ENCODE measurements at places on chromosomes 16 and 17.

DNA sequence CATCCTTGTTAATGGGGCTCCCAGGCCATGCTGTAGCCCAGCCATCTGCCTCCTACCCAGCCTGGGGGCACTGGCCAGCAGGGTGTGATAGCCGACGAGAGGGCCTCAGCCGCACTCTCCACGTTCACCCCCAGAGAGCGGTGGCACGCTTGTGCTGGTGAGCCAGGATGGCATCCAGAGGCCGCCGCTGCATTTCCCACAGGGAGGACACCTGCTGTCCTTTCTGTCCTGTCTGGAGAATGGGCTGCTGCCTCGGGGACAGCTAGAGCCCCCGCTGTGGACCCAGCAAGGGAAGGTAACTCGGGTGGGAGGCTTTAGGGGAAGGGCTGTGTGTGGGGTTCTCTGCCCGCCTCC is 27.4 kb downstream of the SGSM2 start:
- DNase-seq = no peak

- no peak for DNase-seq
Measured at GRCh38 chr17:20995873-20996723, 46.7 kb downstream of the USP22 start.

- no peak for DNase-seq
Measured at GRCh38 chr17:41655611-41656111, 31.3 kb upstream of the KRT17 start.

DNA sequence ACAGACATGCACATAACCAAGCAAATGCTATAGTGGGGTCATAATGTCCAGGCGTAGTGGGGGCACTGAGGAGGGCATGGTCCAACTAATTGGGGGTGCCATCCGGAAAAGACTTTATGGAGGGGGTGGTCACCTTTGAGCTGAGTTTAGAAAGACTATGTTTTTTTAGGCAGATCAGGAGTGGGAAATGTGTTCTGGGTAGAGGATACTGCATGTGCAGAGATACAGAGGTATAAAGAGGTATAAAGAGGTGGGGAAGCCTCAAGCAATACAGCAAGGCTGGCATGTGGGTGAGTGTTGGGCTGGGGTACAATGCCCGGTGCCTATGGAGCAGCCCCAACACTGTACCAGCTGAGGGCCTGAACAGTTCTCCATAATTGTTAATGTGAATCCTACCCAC is 53.1 kb downstream of the SPACA3 start:
- DNase-seq = no peak

DNA sequence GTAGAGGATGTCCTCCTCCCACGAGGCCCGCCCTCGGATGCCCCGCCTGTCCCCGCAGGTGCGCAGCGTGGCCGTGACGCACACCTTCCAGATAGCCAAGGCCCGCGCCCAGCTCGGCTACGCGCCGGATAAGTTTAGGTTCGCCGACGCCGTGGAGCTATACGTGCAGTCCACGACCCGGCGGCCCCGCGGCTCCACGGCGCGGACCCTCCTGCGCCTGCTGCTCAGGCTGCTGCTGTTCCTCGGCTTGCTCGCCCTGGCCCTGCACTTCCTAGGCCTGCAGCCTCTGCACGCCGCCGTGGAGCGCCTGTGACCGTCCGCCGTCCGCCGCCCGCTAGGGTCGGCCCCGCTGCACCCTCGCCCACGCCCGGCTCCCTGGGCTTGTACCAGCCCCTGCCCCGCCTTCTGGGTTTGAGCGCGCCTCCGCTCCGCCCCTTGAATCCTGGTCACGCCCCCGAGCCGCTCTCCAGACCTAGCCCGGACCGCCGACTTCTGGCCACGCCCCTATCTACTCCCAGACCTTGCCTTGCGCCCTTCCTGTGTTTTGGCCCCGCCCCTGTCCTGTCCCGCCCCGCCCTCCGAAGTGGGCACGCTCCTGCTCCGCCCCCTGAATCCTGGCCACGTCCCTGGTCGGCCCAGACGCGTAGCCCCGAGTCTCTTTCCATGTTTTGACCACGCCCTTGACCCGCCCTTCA is 15.8 kb upstream of the EEF2K start:
- peak; percentile 100 for DNase-seq

GRCh38 chr16:71467810-71468209 is 5.8 kb upstream of the ZNF23 start:
- peak; percentile 1 for DNase-seq

- no peak for DNase-seq
Measured at GRCh38 chr16:66262253-66263167, 104.0 kb upstream of the CDH5 start.

DNA sequence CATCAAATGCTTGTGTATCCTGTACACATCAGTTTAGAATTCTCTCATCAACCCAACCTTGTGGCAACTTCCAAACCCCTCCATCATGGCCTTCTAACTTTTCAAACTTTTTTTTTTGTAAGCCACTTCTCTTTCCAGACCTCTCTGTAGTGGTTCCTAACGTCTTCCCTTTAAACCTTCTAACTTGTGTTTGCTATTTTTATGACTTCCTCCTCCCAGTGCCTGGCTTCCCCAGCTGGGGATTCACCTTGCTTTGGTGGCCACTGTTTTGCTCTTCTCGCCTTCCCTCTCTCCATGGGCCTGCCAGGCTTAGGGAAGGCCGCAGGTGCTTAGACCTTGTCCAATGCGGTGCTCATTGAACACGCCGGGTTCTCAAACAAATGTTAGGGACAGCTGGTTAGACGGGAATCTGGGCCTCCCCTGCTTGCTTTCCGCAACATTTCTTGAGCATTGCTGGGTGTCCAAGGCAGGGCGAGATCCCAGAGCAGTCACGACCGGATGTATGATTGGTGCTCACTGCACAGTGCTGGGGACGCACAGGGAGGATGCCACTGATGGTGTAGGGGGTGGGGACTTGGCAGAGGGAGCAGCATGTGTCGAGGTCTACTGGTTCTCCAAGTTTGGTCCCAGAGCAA is 1.1 kb upstream of the XYLT2 start:
- DNase-seq = no peak

GRCh38 chr17:57629886-57630285 is 115.2 kb downstream of the CCDC182 start:
- DNase-seq = no peak

DNA sequence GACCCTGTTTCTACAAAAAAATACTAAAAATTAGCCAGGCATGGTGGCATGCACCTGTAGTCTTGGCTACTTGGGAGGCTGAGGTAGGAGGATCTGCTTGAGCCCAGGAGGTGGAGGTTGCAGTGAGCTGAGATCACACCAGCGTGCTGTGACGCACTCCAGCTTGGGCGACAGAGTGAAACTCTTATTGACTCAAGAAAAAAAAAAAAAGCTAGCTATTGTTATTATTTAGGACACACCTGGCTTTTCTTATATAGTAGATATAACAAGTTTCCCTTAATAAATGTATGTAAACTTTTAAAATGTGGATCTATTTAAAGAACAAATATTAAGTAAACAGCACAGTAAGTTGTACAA is 1.8 kb downstream of the RABEP2 start:
- no peak for DNase-seq

- DNase-seq = no peak
Measured at GRCh38 chr17:44207743-44208142, 8.1 kb upstream of the ATXN7L3 start.

- no peak for DNase-seq
Measured at GRCh38 chr17:64411999-64412771, 21.5 kb upstream of the PECAM1 start.

DNA sequence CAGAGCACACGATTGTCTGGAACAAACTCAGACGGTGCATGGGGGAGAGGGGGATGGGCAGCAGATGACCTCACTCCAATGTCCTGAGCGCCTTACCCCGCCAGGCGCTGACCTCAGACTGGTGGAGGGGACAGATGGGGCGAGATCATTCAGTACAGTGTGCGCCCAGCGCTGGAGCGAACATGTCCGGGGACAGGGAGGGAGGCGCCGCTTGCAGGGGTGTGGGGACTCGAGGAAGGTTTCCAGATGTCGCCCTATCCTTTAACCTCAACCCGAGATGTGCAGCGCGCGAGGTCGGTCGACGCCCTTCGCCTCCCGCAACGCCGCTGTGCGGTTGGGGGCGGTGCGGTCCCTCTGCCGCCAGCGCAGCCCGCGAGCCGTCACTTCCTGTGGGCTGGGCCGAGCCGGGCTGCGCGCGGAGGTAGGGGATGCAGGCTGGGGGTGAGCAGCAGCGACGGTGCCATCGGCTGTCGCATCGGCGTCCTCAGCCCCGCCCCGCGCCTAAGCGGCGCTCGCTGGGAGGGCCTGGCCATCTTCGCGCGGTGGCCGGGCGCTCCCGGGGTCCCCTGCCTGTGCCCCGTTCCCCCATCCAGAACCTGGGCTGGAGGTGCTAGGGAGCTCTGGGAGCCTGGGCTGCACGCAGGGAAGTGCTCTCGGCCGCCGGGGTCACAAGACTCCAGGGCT is 5.3 kb upstream of the CDR2L start:
- DNase-seq = peak; percentile 66

GRCh38 chr16:67302076-67302475 is 22.7 kb downstream of the PLEKHG4 start:
- no peak for DNase-seq

DNA sequence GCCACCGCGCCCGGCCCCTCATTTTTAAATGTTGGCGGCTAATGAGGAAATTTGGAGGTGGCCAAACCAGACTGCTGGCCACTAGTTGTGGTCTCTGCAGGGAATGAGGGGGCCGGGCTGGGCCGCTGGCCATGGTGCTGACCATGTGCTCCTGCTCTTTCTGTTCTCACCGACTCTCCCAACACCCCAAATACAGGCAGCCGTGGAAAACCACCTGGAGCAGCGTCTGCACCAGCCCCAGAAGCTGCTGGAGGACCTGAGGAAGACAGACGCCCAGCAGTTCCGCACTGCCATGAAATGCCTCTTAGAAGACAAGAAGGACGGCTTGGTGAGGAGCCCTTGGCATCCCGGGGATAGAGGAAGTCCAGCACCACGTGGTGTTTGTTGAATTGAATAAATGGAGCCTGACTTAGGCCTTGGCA is 21.3 kb downstream of the OTOA start:
- DNase-seq = no peak

GRCh38 chr17:55228683-55229192 is 36.0 kb upstream of the HLF start:
- no peak for DNase-seq

GRCh38 chr17:12231355-12231682 is 210.6 kb downstream of the MAP2K4 start:
- no peak for DNase-seq

- DNase-seq = no peak
Measured at GRCh38 chr17:76145231-76146052, 4.4 kb upstream of the FOXJ1 start.

GRCh38 chr17:43822570-43823190 is 10.3 kb downstream of the MPP3 start:
- no peak for DNase-seq

GRCh38 chr16:83554540-83554939 is 253.2 kb upstream of the HSBP1 start:
- DNase-seq = no peak

GRCh38 chr17:56995766-56996165 is 17.8 kb downstream of the SCPEP1 start:
- no peak for DNase-seq

DNA sequence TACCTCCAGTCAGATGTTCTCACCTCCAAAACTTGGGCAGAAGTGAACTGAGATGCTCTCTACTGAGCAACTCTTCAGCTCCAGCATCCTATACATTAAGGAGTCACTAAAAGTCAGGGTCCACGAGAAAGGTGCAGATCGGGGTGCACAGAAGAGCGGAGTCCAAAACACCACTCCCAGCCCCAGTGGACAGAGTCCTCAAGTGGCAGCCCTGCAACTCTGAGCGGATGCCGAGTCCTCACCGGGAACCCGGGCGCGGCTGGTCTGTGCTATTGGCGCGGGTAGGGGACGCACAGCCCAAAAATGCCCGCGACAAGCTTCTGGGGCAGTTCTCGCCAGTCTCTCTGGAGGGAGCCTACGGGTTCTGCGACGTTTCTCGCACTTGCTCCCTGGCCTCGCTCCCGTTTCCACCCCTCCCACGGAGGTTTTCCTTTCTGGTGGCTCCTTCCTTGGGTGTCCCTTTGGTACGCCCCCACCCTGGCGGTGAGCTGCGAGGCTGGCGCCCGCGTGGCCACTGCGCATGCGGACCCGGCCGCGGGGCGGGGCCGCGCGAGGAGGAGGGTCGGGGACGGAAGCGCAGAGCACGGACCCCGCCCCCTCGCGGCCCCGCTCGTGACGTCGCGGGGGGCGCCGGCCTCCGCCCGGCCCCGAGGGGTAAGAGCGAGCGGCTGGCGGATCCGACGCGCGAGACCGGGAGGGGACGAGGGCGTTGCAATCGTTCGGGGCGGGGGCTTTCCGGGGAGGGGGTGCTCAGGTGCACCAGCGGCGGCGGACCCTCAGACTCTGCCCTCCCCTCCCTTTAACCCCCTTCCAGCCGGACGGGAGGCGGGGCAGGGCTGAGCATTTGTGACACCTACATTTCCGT is at the start of gene TMEM219:
TSS of gene TMEM219 (plus strand) at position 601 of the 865 bp plus-strand sequence. CDS start 1,065 bp downstream, outside the sequence.
- DNase-seq = peak; percentile 92

DNA sequence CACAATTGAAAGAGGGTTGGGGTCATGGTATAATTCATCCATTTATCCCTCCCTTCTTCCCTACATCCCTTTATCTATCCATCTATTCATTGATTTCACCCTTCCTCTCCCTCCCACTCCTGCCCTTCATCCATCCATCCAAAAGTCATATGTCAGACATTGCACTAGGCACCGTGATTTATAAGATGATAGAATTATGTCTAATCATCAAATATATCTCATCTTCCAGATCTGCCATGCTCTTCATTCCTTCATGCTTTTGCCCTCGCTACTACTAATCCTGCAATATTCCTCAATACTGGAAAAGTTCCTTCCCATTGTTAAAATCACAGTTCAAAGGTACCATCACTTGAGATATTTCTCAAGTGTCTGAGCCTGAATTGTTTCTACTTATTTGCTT is 335.2 kb upstream of the CDH11 start:
- no peak for DNase-seq

- no peak for DNase-seq
Measured at GRCh38 chr16:1283296-1283695, 26.1 kb upstream of the UBE2I start.

GRCh38 chr17:83176623-83177583 is 97.5 kb downstream of the METRNL start:
- no peak for DNase-seq

DNA sequence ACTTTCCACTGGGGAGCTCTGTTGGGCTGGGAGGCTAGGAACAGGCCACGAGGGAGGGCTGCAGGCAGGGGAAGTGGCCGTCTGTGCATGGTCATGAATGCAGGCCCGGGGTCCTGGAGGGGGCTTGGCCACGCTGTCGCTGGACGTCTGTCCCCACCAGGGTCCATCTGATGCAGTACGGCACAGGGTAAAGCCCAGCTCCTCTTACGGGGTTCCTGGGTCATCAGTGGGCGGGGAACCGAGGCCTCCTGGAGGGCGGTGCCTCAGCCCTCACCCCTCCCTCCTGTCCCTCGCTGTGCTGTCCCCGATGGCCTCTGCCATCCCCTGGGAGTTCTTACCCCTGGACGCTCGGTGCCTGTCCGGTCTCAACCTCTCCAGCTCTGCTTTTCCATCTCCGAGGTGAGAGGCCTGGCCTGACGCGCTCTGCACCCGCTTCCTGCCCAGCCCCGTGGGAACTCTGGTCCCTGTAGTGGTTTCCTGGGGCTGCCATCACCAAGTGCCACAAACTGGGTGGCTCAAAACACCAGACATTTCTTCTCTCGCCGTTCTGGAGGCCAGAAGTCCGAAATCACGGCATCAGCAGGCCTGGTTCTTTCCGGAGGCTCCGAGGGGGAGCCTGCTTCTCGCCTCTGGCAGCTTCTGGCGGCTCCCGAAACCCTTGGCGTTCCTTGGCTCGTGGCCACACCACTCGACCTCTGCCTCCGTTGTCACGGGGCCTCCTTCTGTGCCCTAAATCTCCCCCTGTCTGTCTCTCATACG is 182.8 kb downstream of the SEC14L1 start:
- no peak for DNase-seq

GRCh38 chr17:82978765-82979349 is 100.6 kb upstream of the METRNL start:
- no peak for DNase-seq

GRCh38 chr16:75806487-75806886 is 80.2 kb upstream of the CPHXL start:
- DNase-seq = no peak
